ENCODE measurements at places on chromosomes 7 and 10. TPM values are rescaled to one million over a fixed set of nuclear protein-coding genes. Genes with fewer than 3 reads are reported as not detected.

Gene ABCC2
- total RNA-seq, result 1.1 TPM

Gene HTR5A
- not detected for total RNA-seq

Gene VIPR2
- total RNA-seq, result not detected

Gene LIPF
- not detected for total RNA-seq

Gene C7orf57
- total RNA-seq, result not detected

Gene LRRC18
- total RNA-seq, result not detected

Gene TAS2R4
- 1.7 TPM for total RNA-seq

Gene CRTAC1
- total RNA-seq, result 0.80 TPM

All from thoracic aorta endothelial cell (primary cell).